ENCODE measurements at places on chromosomes 11 and 22.
A peak's percentile ranks its signal among the peaks of the same experiment; 100 is the strongest.

GRCh38 chr11:15038963-15039362 lies 34.4 kb upstream of the CALCB start:
- DNase-seq = no peak

DNA sequence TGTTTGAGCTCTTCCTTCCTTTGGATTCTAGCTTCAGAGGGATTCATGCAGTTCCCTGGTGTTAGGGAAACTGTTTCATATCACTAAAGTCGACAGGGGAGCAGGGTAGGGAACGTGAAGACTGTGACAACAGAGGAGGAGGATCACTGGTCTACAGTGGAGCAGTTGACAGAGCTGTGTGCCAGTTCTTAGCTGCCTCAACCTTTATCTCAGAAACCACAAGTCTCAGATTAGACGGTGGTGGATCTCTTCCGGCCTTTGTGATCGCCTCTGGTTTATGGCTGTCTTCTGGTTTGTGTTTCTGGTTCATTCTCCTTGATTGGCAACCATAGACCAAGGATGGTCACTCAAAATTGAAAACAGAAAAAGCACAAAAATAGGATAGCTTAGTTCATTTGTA lies 538.9 kb upstream of the API5 start:
- no peak for DNase-seq

GRCh38 chr11:57474803-57475115 lies 14.4 kb downstream of the RTN4RL2 start:
- DNase-seq = no peak

DNA sequence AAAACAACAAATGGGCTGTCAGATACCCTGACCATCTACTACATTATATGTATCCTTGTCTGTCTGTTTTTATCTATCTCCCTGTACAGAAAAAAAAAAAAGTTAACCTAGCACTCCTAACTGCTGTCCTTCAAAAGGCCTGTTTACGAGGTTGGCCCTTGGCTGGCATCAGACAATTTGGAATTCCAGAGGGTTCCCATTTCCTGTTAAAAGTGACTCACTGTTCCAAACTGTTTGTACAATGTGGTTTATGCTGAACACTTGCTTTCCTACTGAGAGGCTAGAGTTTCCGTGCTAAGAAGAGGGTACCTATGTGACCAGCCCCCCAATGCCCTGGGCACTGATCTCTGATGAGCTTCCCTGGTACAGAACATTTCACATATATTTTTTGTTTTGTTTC lies 65.9 kb upstream of the HMGXB4 start:
- peak; percentile 56 for DNase-seq

- DNase-seq = no peak
Measured at GRCh38 chr11:2812371-2812991, 73.1 kb downstream of the CDKN1C start.

- no peak for DNase-seq
Measured at GRCh38 chr22:42734406-42734805, 13.7 kb upstream of the A4GALT start.

DNA sequence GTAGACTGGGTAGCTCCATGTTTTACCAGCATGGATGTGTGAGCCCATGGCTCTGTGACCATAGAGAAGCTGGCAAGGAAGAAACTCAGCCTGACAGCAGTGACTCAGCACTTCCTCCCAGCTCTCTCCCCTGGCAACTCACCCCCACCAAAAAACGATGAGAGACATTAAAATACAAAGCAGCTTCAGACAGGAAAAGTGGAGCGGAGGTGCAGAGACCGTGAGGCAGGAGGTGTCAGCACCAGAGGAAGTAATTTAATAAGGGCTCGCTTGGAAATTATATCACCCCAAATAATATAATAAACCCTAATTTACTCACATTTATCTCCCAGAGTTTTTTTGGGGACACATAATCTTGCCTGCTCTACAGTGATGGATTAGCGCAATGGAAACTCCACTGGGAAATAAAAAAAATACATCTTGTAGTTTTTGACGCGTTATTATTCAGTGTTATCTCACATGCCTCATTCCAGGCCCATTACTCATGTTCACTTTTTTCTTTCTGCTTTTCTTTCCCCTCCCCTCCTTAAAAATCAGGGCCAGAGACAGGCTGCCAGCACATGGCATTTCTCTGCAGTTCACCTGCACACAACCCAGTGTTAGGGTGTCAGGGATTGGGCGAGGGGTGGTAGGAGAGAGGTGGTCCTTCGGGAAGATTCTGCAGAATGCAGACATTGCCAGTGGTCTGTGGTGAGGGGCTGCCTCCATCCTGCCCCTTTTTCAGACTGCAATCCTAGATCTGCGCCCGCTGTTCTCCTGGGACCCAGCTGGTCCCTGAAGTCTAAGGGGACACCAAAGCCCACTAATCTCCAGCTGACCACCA lies 170.8 kb downstream of the BUD13 start:
- no peak for DNase-seq

- DNase-seq = no peak
Measured at GRCh38 chr11:10005955-10006525, 288.0 kb downstream of the SBF2 start.

DNA sequence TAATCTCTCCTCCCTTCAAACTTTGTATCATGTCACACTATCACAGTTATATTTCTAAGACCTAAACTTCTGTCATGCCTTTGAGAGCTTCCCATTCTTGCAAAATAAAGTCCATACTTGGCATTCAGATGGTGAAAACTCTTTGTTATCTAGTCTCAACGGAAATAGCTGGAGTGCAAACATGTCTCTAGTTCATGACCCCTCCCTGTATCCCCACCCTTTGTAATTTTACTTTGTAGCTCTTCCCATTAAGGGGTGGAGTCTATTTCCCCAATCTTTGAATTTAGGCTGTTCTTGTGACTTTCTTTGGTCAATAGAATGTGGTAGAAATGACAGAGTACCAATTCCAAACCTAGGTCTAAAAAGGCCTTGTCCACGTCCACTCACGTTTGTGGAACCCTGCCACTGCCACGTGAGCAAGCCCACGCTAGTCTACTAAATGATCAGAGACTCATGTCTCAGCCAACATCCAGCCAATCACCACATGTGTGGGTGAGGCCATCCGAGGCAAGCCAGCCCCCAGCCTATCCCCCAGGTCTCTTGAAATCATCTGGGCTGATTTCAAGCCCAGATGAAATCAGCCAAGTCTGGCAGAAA lies 23.4 kb downstream of the SLN start:
- no peak for DNase-seq

- no peak for DNase-seq
Measured at GRCh38 chr22:29511126-29511862, 31.3 kb downstream of the NEFH start.

- DNase-seq = no peak
Measured at GRCh38 chr22:42319386-42319785, 48.9 kb upstream of the TCF20 start.

DNA sequence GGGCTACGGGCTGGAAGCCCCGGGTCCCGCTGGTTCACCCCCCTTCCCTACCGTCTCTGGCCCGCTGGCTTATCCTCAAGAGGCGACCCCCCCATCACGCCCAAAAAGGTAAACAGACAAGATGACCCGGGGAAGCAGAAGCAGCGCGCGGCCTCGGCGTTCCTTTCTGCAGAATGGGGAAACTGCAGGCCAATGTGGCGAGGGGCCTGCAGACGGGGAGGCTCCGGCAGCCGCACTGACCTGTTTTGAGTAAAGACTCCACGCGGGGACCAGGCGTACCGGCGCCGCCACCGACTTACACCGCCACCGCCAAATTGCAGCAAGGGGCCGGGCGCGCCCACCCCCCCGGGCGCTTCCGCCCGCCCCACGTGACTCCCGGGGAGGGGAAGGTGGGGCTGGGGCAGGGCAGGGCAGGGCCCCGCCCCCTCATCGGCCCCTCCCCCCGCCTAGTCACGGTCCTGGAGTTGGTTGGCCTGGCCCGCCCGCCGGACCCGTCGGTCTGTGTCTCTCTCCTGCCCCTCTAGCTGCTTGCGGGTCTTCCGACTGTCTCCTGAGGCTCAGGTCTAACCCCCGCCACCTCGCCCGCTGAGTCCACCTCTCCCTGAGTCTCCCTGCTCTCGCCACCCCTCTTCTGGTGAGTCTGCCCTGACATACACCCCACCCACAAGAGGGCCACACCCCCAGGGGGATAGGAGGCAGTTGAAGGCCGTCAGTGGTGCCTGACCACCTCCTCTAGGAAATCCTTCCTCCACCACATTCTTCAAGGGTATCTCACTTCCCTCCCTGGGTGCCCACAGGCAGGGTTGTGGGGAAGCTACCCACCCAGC lies at the start of gene ARAP1:
Gene ARAP1, minus strand, starts transcription at position 321 of the 827 bp plus-strand sequence. CDS start 25,280 bp downstream, outside the sequence.
- DNase-seq = peak; percentile 58

GRCh38 chr11:65468874-65469333 lies 29.9 kb upstream of the MALAT1 start:
- DNase-seq = no peak
